Nucleus accumbens (tissue), 56 donors: ENCODE measurements at places on chromosomes 5 and 9.

- no peak for DNase-seq
Observed at GRCh38 chr5:30103452-30104202, 1089.9 kb upstream of the CDH6 start.

GRCh38 chr9:117936185-117937130 is 232.3 kb downstream of the TLR4 start:
- DNase-seq = no peak

GRCh38 chr5:112779531-112779930 is 41.8 kb downstream of the APC start:
- DNase-seq = no peak

GRCh38 chr5:139494832-139495231 is 12.3 kb upstream of the STING1 start:
- no peak for DNase-seq

GRCh38 chr9:93305497-93306020 is 121.6 kb downstream of the WNK2 start:
- DNase-seq = no peak

- DNase-seq = no peak
Observed at GRCh38 chr5:102765350-102765749, 10.2 kb downstream of the PAM start.

DNA sequence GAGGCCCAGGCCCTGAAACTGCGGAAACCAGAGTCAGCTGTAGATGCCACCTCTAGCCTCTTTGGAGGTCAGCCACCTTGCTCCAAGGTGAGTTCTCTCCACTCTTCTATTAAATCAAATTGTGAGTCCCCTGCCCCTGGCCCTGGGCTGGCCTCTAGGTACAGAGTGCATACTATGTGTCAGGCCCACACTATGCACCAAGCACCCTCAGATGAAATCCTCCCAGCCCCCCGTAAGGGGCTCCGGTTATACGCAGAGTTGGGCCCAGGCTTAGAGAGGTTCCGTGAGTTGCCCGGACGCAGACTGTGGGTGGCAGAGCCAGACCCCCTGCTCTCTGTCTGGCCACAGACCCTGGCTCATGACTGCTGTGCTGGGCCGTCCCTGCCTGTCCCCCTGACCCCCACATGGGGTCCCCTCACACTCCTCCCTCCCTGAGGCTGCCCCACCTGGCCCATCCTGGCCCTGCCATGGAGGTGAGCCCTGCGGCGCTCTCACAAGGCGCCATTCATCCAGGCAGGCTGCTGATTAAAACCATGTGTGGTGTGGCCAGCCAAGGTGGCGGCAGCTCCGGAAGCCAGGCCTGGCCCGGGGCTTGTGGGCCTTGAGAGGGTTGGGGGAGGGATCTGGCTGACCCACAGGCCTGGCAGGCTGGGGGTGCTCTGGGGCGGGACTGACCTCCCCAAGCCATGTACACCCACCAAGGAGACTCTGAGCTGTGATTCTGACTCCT is 65.5 kb upstream of the SYNPO start:
- DNase-seq = no peak

DNA sequence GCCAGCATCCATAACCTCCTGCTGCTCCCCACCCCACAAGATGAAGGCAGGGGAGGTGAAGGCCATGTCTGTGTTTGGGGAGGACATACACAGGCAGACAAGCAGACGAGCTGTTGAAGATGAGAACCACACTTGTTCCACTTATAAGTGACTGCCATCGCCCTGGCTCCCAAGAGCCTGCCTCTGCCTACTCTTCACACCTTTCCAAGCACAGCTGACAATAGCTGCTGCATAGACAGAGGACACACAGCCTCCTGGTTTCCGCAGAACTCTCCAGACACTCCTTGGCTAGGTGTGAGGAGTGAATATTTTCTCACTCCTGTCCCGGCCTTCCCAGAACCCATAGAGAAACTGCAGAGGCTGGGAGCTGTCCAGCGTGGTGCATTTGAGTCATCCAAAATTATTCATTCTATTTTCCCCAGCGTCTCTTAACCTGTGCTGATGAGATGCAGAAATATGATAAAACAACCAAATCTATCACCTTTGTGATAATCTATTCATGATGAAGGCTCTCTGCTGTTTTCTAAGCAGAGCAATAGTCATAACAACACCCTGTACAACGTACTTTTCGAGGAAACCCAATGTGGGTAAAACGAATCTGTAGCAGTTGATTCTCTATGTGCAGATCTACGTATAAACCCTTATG is 24.7 kb downstream of the KLF9 start:
- no peak for DNase-seq

GRCh38 chr9:16267281-16268066 is 603.0 kb downstream of the BNC2 start:
- DNase-seq = no peak

- no peak for DNase-seq
Observed at GRCh38 chr9:9612270-9612669, 1000.5 kb downstream of the PTPRD start.

DNA sequence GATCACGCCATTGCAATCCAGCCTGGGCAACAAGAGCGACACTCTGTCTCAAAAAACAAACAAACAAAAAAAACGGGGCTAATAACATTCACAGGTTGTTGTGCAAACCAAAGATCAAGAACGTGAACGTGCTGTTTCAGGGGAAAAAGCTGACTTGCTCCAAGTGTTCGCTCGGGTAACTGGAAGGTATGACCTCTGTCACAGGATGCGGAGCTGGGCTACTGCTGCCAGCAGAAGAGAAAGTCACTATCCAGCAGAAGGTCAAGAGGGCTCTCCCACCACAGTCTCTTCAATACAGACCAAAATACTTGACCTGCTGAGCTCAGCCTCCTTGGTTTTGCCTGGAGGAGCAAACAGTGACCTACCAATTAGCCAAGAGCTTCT is 59.7 kb downstream of the ABCA1 start:
- no peak for DNase-seq

- no peak for DNase-seq
Observed at GRCh38 chr5:137611011-137611580, 112.0 kb upstream of the SPOCK1 start.

GRCh38 chr5:106307265-106307664 is 1363.5 kb downstream of the EFNA5 start:
- DNase-seq = no peak

DNA sequence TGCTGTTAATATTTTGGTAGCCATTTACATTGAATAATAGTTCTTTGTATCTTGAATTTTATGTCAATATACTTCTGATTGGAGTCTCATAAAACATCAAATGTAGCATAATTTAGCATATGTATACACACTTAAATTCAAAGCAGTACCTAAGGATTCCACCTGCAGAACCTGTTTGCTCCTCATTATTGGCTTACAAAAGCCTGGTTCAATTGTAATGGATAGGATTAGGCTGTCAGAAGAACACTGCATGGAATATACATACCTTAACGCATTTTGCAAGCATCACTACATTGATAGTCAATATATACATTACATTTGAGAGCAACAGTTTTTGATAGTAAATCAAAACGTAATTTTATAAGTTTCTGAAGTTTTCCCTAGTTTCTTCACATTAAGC is 711.3 kb upstream of the COX7C start:
- DNase-seq = no peak

DNA sequence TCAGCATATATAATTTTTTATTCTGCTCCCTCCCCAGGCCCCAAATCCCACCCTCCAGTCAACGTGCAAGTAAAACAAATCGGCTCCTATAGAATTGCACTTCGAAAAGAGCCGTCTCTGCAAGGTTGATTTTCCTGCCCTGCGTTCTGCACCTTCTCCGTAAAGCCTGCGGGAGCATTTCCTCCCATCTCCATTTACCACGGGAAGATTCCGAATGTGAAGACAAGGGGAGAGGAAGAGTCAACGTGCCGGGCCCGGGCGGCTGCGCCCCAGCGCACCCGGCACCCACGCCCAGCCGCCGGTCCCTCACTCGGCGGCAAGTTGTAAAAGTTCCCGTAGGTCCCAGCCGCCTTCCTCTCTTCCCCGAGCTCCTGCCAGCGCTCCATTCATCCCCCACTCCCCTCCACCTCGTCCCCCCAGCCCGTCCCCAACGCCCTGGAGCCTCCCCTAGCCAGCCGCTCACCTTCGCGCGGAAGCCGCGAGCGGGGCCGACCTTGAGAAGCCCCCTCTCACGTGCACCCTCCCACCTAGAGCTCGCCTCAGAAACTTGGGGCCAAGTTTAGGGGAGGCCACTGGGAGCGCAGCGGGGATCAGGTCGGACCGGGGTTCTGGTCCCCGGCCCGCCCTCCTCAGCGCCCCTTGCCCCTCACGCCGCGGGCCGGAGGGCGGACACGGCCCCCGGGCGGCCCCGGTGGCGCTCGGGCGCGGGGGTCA is 431 bp downstream of the BNC2 start:
- no peak for DNase-seq

- DNase-seq = no peak
Observed at GRCh38 chr5:154284433-154284832, 93.9 kb downstream of the GALNT10 start.

DNA sequence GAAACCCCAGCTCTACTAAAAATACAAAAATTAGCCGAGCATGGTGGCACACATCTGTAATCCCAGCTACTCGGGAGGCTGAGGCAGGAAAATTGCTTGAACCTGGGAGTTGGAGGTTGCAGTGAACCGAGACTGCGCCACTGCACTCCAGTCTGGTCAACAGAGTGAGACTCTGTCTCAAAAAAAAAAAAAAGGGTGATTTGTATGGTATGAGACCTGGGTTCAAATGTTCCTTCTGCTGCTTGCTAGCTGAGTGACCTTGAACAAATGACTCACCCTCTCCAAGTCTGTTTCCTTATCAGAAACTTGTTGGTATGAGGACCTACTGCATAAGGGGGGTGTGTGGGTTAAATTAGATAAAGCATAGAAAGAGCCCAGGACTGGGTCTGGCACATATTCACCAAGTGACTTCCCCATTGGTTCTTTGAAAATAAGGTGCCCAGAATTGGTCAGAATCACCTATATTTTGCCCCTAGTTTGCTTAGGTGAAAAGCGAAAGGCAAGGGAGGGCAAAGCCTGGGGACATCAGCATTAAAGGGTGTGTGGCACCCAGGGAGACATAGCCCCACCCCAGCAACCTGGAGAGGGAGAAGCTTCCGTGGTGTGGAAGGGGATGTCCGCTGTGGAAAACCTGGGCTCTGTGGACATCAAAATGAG is 9.9 kb downstream of the SLC25A25 start:
- DNase-seq = no peak

DNA sequence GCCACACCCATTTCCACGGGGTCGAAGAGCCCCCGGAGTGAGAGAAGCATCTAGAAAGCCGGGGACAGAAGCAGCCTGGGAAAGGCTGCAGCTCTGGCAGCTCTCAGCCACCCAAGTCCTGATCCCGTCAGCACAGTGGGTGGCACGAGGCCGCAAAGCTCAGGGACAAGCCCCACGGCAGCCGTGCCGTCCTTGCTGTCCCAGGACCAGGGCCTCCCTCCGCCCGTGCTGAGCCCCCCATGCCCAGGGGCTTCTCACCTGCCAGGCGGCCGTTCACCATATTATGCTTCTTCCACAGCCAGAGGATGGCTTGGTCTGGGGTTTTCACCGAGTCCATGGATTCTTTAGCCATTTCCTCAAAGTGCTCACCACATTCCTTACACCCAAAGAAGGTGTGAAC is 6.1 kb upstream of the LHX3 start:
- DNase-seq = no peak

- no peak for DNase-seq
Observed at GRCh38 chr9:2574203-2574602, 47.4 kb upstream of the VLDLR start.
